NCI-H2081 (cell line): ENCODE measurements at places on chromosomes 11 and 22.

DNA sequence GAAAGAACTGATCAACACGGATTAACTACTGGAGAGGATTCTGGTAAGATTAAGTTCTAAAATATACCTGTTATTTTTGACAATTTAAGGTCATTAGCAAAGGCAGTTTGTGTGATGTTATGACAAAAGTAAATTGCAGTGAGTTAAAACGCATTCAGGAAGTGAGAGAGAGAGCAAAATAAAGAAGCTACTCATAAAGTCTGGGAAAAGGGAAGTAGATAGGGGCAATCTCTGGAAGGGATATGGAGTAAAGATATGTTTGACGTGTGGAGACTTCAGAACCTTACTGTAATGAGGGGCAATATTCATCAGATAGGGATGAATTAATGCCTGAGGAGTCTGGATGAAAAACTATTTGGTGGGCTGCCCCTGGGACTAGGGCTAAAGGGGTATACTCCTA is 16.8 kb downstream of the OR56B4 start:
- DNase-seq, result no peak

GRCh38 chr11:11842421-11843008 is 743 bp downstream of the USP47 start:
- peak; percentile 15 for DNase-seq

GRCh38 chr22:45891996-45892621 is 84.9 kb downstream of the WNT7B start:
- DNase-seq, result no peak

- DNase-seq, result no peak
These were observed 5.3 kb upstream of the AKIP1 start for GRCh38 chr11:8905528-8906165.

DNA sequence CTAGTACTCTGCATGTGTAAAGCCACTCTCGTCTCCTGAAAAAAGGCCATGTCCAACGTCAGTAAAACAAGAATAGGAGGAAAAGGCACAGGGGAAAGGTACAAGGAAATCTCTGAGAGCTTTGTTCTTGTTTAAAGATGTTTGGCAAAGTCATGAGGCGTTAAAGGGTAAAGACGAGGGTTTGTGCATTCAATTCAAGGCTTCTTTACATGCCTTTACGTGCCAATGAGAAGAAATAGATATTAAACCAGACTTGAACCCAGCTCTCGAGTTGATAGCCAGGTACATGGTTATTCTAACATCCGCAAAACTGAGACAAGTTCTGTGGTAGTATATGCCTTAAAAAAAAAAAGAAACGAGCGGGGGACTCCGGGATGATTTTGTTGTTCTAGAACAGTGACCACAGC is 704 bp upstream of the CFL1 start:
- DNase-seq, result no peak

GRCh38 chr11:66317322-66317722 is 478 bp upstream of the CD248 start:
- no peak for DNase-seq

GRCh38 chr22:28021998-28022660 is 103.1 kb upstream of the PITPNB start:
- DNase-seq, result no peak

- DNase-seq, result no peak
These were observed 97.4 kb downstream of the FDX1 start for GRCh38 chr11:110527146-110527545.

GRCh38 chr11:33877038-33877437 is 14.8 kb downstream of the LMO2 start:
- no peak for DNase-seq

GRCh38 chr11:30342736-30343166 is 19.8 kb downstream of the ARL14EP start:
- no peak for DNase-seq

DNA sequence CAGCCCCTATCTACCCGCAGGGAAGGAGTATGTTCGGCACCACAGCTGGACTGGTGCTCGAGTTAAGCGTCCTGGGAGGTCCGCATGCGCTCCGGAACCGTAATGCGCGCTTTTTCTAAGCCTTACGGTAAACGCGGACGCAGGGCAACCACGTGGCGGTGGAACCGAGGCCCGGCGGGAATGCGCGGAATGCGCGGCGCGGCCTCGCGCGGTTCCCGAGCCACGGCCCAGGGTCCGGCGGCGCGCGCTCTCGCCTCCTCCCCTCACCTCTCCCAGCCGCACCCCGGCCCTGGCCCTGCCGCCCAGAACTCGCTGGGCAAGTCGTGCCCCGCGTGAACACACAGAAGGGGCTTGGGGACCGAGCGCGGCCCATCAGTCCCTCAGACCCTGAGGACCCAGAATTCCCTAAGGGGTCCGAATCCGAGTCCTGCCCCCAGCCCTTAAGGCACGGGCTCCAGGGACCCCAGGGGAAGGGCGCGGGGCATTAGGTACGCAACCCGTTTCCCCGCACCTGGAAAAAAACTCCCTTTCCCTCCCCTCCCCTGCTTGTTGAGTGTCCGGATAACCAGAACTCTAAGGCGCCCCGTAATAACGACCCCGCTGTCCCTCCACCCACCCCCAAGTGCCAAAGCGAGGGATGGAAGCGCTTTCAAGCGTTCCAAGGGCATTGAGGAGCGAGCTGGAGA is 4.3 kb upstream of the CCND1 start:
- DNase-seq, result no peak

DNA sequence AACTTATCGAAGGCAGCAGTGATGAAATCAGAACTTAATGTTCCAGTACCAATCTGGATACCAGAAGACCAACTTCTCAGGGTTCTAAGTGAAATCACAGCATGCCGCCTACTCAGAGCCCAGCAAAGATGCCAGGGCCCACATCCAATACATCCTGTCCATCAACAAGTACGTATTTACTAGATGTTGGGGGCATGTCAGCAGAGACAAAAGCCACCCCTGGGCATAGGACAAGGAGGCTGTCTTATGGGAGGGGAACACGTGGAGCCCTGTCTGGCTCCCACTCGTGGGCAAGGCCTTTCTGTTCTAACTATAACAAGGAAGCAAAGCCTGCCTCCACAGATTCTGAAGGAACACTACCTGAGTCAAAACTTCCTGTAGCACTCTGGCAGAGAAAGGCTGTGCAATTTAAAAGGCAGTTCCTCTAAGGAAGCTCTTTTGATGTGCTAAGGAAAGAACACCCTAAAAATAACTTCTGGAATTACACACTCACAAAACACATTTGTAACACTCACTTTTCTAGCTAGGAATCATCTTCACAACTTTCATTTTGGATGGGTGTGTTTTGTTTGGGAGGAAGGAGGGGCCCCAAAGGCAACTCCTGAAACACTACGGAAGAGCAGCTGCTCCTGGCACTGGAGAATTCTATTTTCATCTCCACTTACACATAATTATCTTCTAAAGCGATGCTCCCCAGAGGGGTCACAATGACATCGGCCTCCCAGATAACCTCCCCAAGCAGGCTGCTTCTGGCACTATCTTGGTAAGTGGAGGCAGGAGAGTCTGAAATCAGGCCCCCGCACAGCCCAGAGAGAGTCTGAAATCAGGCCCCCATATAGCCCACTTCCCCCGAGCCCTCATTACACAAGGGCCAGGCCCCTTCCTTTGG is 14.2 kb downstream of the SMCO4 start:
- no peak for DNase-seq

- no peak for DNase-seq
These were observed 61.8 kb downstream of the SHANK2 start for GRCh38 chr11:71190551-71190950.

DNA sequence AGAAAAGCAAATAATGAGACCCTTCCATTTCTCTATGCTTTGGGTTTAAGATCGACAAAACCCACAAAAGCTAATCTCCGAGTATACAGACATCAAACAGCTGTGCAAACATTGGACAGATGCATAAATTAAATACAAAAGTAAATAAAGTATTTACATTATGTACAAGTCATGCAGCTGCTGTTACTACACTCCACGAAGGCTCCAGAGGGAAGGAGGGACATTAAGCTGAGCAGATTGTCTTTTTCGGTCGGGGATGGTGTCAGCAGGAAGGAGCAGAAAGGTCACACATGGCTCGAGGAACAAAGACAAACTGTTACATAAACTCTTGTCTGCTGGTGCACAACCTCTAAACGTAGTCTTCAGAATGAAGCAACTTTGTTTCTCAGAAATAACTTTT is 88.8 kb upstream of the BARX2 start:
- DNase-seq, result peak; percentile 92

DNA sequence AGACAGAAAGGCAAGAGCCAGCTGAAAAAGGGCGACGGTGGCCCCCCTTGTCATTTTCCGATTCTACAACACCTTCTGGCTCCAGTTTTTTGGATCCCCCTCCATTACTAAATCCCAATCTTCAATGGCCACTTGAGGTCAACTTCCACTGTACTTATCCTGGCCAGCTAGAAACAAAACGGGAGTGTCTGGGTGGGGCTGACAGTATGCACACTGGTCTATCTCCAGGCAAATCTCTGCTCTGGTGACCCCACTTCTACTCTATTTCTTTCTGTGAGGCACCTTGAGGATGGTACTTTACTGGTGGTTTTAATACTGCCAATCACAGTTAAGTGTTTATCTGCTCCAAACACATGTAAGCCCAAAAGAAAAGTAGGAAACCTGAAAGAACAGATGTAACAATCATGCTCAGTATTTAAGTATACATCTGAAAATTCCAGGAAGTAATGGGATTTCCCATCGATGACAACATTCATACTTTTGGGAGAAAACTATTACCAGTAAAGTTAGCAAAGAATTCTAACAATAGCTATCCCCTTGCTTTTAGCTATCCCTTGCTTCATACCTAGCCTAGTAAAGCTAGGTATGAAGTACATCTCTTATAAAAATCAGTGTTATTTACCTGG is 16.0 kb downstream of the CDON start:
- DNase-seq, result no peak

DNA sequence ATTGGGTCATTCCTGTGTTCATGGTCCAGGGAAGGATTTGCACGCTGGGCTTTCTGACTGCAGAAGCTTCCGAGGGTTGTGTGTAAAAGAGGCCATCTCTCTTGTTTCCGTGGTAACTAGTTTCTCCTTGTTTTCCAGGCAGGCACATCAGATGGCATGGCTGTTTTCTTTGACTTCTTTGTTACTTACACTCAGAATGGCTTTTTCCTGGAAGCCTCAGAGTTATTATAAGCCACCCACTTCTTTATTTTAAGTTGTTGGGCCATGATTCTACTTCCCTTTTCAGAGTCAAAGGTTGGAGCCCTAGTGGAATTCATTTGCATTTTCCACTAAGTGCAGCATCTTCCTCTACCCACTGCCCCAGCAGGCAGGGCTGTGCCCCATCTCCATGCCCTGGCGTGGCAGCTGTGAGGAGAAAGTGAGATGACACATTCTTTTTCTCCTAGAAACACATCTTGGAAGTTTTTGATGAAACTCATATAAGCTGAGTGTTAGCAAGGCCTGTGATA is 94.9 kb downstream of the PRR5L start:
- no peak for DNase-seq

- no peak for DNase-seq
These were observed 686 bp downstream of the LMF2 start for GRCh38 chr22:50506611-50507420.

- DNase-seq, result no peak
These were observed 17.3 kb downstream of the TOLLIP start for GRCh38 chr11:1292018-1292643.

- peak; percentile 61 for DNase-seq
These were observed at the start of gene CHRM4 for GRCh38 chr11:46391578-46392420. Gene CHRM4 (minus strand): TSS chr11:46391776. CDS start chr11:46386557, 5,219 bp downstream.
